ENCODE measurements at places on chromosomes 4 and X. TPM values are rescaled to one million over a fixed set of nuclear protein-coding genes. Genes with fewer than 3 reads are reported as not detected.

DNA sequence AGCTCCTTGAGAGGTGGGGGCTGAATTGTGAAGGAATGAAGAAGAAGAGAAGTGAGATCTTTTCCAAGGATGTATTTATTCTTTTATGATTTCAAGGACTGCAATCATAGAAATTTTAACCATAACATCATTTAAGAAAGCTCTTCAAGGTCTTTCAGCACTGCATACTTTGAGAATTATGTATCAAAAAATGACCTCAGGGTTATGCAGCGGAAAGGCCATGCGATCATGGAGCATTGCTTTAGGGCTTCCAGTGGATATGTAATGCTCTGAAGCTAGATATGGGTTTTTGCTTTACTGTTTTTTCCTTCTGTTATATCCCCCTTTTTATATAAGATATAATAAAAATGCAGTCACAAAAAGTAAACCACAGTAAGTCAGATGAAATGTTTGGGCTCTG is 38.7 kb downstream of the SGMS2 start:
- no peak for DNase-seq

Gene HUWE1
- 50.5 TPM for total RNA-seq

- no peak for DNase-seq
These were observed 289.7 kb downstream of the STK32B start for GRCh38 chr4:5340991-5341451.

GRCh38 chrX:1221296-1221845 is 8.9 kb upstream of the CRLF2 start:
- DNase-seq, result no peak

- no peak for DNase-seq
These were observed 104.6 kb downstream of the PDGFRA start for GRCh38 chr4:54333657-54334056.

DNA sequence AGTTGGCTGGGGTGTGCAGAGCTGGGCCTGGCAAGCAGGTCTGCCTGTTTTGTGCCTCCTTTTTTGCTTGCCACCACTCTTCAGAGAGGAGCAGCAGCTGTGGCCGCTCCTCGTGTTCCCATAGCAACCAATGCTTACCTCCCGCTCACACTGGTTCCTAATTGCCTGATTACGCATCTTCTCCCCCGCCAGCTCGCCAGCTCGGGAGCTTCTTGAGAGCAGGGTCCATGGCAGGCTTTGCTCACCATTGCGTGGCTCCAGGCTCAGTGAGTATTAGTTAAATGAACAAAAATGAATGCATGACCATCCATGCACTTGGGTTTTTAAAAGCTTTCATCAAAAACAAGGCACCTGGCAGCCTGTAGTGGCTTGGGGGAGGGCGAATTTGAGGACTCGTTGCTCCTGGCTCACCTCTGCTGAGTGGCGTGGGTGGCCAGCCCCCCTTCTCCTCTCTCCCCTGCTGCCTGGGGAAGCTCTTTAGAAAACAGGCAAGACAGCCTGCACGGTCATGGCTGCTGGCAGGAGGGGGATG is 14.2 kb upstream of the PJA1 start:
- DNase-seq, result peak; percentile 67

DNA sequence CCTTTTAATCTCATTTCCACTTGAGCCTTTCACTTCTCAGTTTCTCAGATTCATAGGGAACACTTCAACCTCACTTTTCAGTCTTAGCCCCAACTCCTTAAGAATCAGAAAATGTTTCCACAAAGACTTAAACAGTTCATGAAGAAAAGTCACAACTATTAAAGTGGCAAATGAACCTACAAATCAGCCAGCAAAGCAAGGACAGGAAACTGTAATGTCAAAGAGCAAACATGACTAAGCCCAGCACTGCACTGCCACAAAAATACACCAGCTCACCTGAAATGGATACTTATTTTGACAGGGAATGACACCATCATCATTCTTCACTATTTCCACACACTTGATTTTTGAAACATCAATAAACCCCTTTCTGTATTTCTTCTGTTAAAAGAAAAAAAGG is 41.8 kb upstream of the TXK start:
- no peak for DNase-seq

Gene CENPVL2
- total RNA-seq, result not detected

DNA sequence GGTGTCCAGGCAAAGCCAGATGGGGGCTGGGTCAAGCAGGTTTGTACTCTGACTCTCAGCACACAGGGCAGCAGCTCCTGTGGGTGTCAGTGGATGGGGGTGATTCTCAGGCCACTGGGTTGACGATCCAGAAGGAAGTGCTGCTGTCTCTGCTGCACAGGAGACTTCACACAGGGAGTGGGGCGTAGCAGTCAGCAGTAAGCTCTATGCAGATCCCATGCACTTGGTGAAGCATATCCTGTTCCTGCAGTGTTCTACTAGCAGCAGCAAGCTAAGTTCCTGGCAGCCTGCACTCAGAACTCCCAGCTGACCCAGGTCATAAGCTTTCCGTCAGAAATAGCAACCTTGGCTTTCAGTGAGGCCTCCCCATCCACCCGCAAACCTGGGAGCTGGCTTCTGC is 117.6 kb upstream of the NDST3 start:
- DNase-seq, result no peak

Gene CNOT6L
- 63.2 TPM for total RNA-seq

- no peak for DNase-seq
These were observed 82.8 kb upstream of the LIMCH1 start for GRCh38 chr4:41455206-41455605.

- DNase-seq, result no peak
These were observed 339.7 kb upstream of the VCX start for GRCh38 chrX:7503251-7503650.

GRCh38 chr4:183499801-183500200 is 5.1 kb upstream of the ING2 start:
- DNase-seq, result no peak

- DNase-seq, result no peak
These were observed 199.2 kb downstream of the RASL11B start for GRCh38 chr4:53061091-53061850.

- no peak for DNase-seq
These were observed 369.4 kb downstream of the GASK1B start for GRCh38 chr4:157803421-157803820.

- no peak for DNase-seq
These were observed 81.7 kb downstream of the RELL1 start for GRCh38 chr4:37604461-37604860.

Gene PLAC8
- total RNA-seq, result 0.51 TPM

Gene ZCCHC12
- 37.9 TPM for total RNA-seq

Gene TMSB15B
- total RNA-seq, result 10.4 TPM

GRCh38 chr4:148152868-148153625 is 289.2 kb downstream of the NR3C2 start:
- no peak for DNase-seq

DNA sequence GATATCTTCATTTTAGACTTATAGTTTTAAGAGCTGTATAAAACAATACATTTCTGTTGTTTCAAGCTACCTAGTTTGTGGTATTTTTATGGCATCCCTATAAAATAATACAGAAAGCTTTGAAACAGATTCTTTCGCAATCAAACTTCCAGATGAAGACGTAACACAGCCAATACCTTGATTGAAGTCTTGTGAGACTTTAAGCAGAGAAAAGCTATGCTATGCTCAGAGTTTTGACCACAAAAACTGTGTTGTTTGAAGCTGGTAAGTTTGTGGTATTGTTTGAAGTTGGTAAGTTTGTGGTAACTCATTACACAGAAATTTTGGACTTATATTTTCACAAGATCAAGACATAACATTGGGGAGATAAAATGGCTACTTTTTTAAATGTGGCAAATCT is 201.8 kb upstream of the UGT8 start:
- no peak for DNase-seq

GRCh38 chr4:8540072-8540471 is 40.1 kb upstream of the GPR78 start:
- DNase-seq, result no peak

DNA sequence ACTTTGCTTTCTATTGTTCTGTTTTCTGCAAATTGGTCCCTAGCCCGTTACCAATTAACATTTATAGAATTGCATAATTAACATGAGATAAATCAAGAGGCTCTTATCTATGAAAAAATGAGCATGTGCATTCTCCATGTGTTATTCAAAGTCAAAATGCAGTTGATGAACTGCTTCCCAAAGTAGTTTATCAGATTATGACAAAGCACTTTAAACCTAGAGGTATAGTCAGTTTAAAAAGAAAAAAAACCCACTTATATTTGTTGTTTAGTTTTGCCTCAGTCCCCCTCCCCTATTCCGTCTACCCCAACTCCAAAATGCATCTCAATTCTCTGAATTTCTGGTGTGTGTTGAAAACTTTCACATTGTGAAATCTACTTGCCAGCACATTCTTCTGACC is 119.5 kb downstream of the ATXN3L start:
- DNase-seq, result no peak

Gene MAP7D2
- 1.2 TPM for total RNA-seq

DNA sequence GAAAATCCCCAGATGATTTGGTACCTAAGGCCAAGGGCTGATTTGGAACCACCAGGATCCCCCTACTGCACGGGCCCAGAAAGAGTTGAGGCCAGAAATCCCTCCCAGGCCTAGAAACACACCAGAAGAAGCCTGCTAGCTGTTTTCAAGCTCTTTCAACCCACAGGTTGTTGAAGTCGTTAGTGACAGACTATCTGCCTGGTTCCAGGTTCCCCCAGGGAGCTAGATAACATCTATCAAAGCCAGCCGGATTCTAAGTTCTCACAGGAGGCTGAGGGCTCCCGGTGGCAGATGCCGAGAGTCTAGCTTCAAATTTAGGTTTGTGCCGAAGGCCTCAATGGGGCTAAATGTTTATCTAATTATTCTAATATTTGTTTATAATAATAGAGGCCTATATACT is 132.0 kb upstream of the ATP6AP2 start:
- no peak for DNase-seq

DNA sequence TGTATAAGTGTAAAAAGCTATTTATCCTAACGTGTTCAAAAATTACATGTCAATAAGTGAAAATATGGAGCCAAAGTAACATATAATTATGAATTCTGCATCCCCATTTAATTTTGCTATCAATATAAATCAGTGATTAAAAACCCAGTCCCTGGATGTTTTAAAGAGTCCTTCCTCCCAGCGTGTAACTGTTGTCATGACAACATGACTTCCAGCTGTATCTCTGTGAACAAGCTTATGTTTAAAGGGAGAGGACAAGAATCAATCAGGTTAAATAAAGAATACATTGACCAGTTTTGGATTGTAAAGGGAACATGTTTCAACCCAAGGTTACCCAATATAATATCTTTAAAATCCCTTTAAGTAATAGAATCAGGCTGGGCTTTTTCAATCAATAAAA is 219.7 kb downstream of the NSUN7 start:
- no peak for DNase-seq

Gene DCLK2
- total RNA-seq, result 0.29 TPM

Gene SERPINA7
- total RNA-seq, result not detected

DNA sequence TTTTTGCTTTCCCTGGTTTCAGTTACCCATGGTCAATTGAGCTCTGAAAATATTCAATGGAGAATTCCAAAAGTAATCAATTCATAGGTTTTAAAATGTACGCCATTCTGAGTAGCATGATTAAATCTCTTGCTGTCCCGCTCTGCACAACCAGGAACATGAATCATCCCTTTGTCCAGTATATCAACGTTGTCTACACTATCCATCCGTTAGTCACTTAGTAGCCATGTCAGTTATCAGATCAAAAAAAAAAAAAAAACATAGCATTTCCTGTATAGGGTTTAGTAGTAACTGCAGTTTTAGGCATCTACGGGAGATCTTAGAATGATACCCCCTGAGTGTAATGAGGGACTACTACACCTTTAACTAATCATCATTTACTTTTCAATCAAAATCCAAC is 15.1 kb downstream of the LAMP2 start:
- DNase-seq, result no peak

GRCh38 chr4:83252782-83253405 is 31.7 kb downstream of the COQ2 start:
- DNase-seq, result no peak

DNA sequence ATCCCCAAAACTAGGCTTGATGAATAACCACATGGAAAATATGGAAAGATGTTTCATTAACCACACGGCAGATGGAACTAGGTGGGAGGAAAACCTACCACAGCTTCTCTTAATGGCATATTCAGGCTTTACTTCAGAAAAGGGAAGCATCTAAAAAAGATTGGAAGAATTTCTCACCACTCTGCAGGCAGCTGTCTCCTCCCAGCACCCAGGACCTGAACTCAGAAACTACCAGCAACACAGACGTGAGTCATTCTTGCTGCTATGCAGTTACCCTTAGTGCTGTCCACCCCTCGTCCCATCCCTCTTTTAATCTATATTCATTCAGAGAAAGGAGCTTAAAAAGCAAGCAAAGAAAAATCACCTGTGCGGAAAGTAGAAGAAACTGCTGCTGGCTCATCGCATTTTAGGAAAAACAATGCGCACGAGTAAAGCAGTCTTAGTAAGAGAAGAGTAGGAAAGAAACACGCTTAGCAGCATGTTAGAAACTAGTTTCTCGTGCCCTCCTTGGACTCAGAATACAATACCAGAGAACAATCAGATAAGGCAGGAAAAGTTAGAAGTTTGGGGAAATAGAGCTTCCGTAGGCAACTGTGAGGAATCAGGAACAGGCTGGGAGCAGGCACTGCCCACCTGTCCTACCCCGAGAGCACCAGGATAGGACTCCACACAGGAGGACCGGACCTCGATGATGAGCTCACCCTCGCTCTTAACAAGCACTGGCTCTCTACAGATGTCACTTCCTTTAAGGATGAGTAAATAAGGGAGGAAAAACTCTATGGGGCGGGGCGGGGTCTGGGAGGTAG is 48.1 kb upstream of the ENPP6 start:
- no peak for DNase-seq

GRCh38 chr4:139126898-139127297 is 50.1 kb downstream of the ELF2 start:
- no peak for DNase-seq

Gene SPP1
- 10.1 TPM for total RNA-seq

DNA sequence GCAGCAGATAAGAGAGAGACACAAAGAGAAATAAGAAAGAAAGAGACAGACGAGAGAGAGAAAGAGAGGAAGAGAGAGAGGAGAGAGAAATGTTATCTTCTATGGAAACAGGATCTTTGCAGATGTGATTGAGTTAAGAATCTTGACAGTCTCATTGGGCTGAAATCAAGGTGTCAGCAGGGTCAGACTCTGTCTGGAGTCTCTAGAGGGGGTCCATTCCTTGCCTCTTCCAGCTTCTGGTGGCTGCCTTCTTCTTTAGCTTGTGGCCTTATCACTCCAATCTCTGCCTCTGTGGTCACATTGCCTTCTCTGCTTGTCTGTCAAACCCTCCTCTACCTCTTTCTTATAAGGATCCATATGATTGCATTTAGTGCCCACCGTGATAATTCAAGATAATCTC is 21.8 kb upstream of the GRPR start:
- no peak for DNase-seq

Gene GLRA2
- not detected for total RNA-seq

Gene F8A1
- total RNA-seq, result 2.6 TPM

Gene AMTN
- total RNA-seq, result not detected

Gene S100P
- total RNA-seq, result not detected

GRCh38 chrX:43976205-43976604 is 3.0 kb upstream of the NDP start:
- no peak for DNase-seq
